Foreskin fibroblast (primary cell): ENCODE measurements at places on chromosomes 11 and 22.
A peak's percentile ranks its signal among the peaks of the same experiment; 100 is the strongest.

GRCh38 chr11:130712480-130712879 lies 203.8 kb downstream of the SNX19 start:
- no peak for DNase-seq

DNA sequence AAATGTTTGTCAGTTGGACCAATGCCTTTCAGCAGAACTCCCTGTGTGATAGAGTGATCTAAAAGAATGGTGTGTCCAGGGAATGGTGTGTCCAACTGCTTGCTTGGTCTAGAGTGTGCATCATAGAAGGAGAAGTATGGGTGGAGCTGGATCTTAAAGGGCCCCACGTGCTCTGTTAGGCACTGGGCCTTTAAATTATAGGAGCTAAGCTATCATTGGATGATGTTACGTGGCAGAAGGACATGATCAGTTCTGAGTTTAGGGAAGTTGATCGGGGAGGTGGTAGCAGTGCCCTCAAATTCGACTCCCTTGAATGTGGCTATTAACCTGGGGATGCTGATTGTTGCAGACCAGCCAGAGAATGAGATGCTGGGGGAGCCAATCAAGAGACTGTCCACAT lies 16.4 kb downstream of the STX3 start:
- DNase-seq: no peak

- peak; percentile 92 for DNase-seq
These were observed 59.2 kb downstream of the MED15 start for GRCh38 chr22:20566420-20567260.

- DNase-seq: peak; percentile 29
These were observed 77.7 kb downstream of the KCNC1 start for GRCh38 chr11:17812091-17812864.

DNA sequence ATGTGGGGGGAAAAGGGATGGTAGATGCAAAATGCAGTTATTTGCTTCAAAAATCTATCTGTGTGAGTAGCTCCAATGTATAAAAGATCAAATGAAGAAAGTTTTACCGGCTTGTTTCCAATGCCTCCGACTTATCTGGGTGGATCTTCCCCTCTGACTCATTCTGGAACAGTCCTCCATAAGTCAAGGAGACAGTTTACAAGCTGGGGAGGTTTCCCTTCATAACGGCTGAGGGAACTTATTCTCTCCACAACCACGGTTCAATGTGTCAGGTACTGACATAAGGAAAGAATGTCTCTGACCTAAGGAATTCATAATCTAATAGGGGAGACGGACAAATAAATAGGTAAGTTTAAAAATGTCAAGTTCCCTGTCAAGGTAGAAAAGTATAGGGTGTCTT lies 49.7 kb upstream of the BIRC3 start:
- DNase-seq: peak; percentile 68

DNA sequence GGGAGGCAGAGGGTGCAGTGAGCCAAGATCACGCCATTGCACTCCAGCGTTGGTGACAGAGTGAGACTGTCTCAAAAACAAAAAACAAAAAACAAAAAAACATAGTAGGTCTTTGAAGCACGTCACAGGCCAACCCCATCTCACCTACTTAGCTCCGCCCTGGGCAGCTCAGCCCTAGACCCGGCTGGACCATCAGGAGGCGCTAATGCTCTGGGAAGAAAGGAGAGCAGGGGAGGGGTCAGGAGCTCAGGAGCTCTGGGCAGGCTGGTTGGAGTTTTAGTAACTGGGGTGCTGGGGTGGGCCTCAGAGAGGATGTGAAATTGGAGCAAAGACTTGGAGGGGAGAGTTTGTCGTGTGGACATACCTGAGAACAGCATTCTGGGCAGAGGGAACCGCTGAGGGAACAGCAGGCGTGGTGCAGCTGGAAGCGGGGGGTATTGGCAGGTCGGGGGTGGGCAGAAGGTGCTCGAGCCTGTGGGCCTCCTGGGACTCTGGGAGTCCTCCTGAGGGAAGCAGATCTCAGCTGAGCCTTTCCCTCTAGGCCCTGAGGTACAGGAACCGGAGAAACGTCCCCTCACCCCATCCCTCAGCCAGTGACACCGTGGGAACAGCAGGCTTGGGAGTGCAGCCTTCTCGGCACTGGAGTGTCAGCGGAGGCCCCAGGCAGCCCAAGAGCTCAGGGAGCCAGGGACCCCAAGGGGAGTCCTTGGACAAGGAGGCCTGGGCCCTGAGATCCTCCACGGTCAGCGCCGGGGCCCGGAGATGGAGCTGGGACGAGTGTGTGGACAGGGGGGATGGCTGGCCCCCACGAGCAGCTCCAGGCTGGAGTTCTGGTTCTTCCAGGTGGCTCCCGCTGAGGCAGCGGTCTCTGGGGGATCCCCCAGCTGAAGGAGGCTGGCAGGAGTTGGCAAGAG lies 2.2 kb upstream of the RPS6KA4 start:
- no peak for DNase-seq

- DNase-seq: no peak
These were observed 19.9 kb upstream of the CCDC86 start for GRCh38 chr11:60821827-60822599.

DNA sequence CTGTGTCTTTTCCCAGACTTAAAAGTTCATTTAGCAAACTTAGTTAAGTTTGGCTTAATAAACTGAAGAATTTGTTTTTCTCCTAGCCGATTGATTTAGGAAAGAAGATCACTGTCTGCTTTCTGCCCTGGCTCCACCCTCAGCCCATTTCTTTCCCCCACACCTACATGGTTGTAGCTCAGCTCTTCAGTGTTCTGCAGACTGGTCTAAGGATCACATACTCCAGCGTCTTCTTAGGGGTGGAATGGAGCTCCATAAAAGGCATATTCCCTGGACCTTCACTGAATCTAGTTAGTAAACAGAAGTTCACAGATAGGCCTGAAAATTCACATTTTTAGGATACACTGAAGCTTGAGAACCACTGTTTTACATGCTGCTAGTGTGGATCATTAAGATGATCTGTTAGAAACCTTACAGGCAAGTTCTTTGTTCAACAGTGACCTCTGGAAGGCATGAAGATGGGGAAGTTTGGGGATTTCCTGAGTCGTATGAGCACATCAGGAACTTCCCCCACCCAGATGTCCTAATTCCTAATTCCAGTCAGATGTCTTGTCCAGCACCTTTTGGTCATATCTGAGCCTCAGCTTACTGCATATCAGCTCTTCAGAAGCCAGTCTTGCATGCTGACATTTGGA lies 16.8 kb downstream of the PIWIL4 start:
- no peak for DNase-seq

- no peak for DNase-seq
These were observed 18.2 kb downstream of the ARVCF start for GRCh38 chr22:19998232-19998951.

DNA sequence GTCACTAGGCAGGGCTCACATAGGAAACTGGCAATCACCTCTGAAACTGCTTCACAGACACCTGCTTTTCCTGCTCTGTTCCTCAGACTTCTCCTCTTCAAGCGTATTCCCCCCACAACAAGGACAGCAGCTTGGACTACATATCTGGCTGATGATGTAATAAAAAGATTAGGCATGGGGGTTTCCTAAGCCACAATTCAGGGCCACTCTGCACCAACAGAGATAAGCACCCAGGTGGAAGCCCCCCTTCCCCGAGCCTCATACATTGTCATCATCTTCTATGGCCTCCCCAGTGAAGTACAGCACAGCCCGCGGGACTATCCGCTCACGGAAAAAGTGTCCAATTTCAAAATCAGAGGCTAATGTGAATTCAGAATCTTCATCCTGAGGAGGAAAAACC lies 25.0 kb upstream of the PHLDA2 start:
- DNase-seq: no peak

GRCh38 chr11:116454020-116454645 lies 318.7 kb downstream of the BUD13 start:
- peak; percentile 0 for DNase-seq

GRCh38 chr11:2314525-2315394 lies 12.9 kb downstream of the TSPAN32 start:
- DNase-seq: peak; percentile 63

DNA sequence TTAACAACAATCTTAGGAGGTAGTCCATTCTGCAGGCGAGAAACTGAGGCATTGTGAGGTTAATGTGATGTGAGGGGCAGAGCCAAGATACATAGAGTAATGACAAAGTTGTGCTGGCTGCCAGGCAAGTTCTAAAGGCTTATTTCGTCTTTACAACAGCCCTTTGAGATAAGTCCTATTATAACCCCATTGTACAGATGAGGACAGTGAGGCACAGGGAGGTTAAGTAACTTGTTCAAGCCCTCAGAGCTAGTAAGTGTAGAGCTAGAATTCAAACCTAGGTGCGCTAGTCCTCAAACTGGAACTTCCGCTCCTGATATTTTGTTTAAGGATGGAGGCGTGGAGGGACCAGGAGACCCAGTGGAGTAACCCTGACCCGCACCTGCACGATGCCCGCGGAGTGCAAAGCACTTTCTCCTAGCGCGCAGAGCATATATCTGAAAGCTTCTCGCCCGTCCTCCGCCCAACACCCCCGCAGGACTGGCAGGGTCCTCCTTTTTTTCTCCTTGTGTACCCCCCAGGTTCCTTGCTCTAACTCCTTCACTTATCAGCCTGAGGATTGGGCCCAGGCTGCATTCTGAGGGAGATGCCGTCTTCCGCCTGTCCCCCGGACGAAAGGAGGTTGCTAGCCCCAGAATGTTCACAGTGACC lies 4.9 kb upstream of the FLI1 start:
- DNase-seq: no peak

- DNase-seq: no peak
These were observed 13.1 kb downstream of the RCN1 start for GRCh38 chr11:32103941-32104340.

- no peak for DNase-seq
These were observed 48.6 kb downstream of the MORC2 start for GRCh38 chr22:30919973-30920372.

DNA sequence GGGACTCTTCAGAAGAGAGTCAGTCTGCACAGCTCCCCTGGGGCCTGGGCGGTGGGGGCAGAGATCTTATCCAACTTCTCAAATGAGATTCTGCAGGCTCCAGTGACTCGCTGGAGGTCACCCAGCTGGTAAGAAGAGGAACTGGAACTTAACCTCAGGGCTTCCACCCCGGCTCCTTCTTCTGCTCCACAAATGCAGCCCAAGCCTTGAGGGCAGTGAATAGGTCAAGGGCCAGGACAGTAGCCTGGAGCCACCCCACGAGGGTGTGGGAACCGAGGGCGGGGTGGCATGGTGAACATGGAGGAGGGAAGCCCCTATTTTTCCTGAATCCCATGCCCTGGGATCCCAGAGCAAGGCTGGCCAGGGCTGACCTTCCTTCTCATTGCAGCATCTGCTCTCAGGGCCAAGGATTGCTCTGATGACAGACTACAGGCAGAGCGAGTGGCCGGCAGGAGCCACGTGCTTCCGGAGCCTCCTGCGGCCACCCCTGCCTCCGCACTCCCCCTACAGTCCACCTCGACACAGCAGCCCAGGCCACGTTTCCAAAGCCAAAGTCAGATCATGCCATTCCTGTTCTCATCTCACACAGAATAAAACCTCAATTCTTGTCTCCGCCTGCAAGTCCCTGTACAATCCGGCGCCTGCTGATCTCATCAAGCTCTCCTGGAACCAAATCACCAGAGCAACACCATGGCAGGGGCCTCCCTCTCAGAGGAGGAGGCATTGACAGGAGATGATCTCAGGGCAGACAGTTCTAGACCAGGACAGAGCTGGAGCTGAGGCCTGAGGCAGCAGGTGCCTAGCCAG lies 21.1 kb upstream of the UPK3A start:
- peak; percentile 91 for DNase-seq

DNA sequence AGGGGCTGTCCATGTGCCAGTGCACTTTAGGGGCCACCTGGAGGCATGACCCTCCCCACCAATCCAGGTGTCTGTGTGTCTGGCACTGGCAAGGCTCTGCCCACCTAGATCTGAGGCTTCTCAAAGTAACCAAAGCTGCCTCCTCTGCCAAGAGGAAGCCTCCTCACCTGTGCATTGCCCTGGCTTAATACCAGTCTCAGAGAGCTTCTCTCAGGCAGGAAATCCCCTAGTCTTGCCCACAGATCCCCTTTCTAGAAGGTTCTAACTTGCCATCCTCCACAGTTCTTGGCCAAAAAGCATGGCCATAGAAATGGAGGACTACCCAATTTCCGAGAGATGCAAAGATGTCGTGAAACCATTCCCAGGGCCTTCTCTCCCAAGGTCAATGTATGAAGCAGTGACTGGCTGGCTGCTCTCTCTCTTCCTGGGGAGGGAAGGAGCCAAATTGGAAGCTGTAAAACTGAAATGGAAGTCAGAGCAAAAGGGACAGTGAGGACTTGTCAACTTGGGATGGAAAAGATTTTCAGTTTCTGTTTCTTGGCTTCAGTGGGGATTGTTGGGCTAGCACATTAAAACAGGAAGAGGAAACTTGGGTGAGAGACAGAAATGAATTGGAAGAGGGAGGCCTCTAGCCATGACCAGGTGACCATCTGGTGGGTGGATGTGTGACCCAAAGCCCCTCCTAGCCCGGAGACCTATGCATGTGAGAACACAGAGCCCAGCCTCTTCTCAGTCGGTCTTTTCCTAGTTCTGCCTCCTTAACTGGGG lies 68.8 kb downstream of the PRDM11 start:
- DNase-seq: no peak

DNA sequence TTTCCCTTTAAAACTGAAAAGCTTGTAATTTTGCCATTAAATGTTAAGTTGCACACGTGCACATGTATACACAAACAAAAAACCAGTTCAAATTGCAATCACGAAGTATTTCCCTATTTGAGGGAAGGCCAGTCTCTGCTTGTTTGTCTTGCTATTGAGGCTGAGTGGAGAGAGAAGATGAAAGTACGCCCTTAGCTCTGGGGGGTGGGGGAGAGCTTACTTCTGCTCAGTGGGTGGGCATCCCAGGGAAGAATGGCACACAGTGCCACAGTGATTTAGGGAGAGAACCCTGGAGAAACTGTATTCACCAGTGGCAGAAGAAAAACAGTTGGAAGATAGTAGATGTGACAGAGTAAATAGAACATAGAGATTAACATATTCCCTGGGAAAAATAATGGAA lies 8.7 kb downstream of the YAP1 start:
- no peak for DNase-seq

GRCh38 chr11:87022254-87022653 lies 15.5 kb upstream of the TMEM135 start:
- no peak for DNase-seq

- peak; percentile 39 for DNase-seq
These were observed 115.8 kb downstream of the ATG16L2 start for GRCh38 chr11:72930008-72930407.

GRCh38 chr22:35498026-35498800 lies 42.4 kb upstream of the RASD2 start:
- DNase-seq: no peak

GRCh38 chr11:20034941-20035340 lies 125.3 kb downstream of the DBX1 start:
- no peak for DNase-seq

DNA sequence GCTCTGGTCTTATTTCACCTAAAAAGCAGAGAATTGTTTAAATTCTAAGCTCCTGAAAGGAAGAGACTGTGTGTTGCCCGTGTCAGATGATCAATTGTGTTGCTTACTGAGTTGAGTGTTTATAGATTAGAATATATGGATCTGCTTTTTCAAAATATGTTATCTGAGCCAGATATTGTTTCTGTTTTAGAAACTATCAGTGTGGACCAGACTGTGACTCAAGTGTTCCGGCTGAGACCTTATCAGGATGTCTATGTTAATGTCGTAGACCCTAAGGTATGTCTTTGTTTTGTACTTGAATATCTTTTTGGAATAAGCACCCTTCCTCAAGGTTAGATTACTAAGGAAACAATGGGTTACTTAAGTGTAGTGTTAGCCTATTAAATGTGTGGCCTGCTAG lies 11.0 kb downstream of the DEPDC5 start:
- no peak for DNase-seq

- no peak for DNase-seq
These were observed 728.9 kb downstream of the OPCML start for GRCh38 chr11:132803436-132803835.

GRCh38 chr11:113593698-113594308 lies 112.3 kb downstream of the TMPRSS5 start:
- DNase-seq: no peak
